ENCODE measurements at places on chromosomes 4 and X. TPM values are rescaled to one million over a fixed set of nuclear protein-coding genes. Genes with fewer than 3 reads are reported as not detected.

The MAGEC1 gene
- total RNA-seq: not detected

DNA sequence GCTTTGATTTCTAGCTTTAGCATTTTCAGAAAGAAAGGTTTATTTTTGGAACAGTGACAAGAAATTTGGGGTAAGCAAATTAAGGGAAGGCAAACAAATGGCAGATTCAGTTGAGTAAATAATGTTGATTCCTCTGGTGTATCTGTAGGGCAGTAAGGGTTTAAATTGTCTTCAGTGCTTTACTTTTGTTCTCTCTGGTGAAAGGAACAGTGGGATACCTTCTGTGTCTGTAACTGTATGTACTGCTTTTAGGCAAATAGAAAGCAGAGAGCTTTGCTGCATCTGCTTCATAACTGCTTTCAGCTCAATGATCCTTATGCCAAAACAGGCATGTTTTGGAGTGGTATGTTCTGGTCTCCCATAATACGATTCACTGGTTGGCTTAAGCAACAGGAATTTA lies 932.1 kb upstream of the SLIT2 start:
- DNase-seq: no peak

GRCh38 chr4:181108237-181108636 lies 1135.0 kb upstream of the TENM3 start:
- DNase-seq: no peak

- no peak for DNase-seq
These were observed 27.4 kb downstream of the NAA11 start for GRCh38 chr4:79298484-79298883.

GRCh38 chr4:1393866-1394265 lies 12.4 kb downstream of the NKX1-1 start:
- DNase-seq: no peak

DNA sequence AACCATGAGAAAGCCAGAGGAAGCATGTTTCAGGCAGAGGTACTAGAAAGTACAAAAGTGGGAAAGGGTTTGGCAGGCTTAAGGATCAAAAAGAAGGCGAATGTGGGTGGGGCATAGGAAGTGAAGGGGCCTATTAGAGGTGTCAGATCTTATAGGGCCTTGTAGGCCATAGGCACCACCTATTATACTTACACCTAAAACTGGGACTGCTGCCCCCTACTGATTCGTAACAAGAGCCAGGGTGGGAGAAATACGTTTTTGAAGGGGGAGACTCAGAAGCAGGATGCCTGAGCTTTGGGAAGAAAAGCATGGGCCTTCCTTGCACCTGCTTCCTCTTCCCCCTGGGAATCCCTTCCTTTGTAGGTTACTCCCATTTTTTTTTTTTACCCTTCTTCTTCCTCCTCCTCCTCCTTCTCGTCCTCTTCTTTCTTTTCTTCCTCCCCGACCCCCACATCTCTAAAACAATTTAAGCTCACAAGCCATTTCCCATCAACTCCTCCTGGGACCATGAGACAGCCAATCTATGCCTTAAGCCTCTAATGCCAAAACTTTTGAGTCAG lies 40.7 kb upstream of the GPC3 start:
- DNase-seq: no peak

GRCh38 chrX:76202471-76202870 lies 29.6 kb downstream of the PBDC1 start:
- no peak for DNase-seq

The P2RY8 gene
- total RNA-seq: 8.3 TPM

- DNase-seq: no peak
These were observed 1365.8 kb upstream of the DIAPH2 start for GRCh38 chrX:95318882-95319281.

Measured in lung (tissue), 17 donors.